ENCODE measurements at places on chromosomes 1 and 21. TPM values are rescaled to one million over a fixed set of nuclear protein-coding genes. Genes with fewer than 3 reads are reported as not detected.
A peak's percentile ranks its signal among the peaks of the same experiment; 100 is the strongest.

DNA sequence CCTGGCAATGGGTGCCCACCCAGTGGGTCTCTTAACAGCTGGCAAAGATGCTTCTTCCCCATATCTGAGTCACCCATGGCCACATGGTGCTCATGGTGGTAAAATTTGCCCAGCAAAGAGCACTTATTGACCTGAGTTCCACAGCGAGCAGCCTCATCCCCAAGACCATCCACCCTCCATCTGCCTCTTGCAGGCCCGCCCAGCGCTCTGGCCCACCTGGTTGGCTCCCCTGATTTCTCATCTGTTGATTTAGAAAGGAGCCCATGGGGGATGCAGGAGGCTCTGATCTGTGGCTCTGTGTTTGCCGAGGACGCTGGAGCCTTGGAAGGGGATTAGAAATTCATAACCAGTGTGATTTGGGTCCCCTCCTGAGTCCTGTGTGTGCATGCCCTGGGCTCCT is 657.5 kb downstream of the PTPRU start:
- no peaks in the 10 kb centered on the region for H3K36me3 ChIP-seq
- DNase-seq, result no peak
- H3K4me3 ChIP-seq, result no peak overlapping the region

DNA sequence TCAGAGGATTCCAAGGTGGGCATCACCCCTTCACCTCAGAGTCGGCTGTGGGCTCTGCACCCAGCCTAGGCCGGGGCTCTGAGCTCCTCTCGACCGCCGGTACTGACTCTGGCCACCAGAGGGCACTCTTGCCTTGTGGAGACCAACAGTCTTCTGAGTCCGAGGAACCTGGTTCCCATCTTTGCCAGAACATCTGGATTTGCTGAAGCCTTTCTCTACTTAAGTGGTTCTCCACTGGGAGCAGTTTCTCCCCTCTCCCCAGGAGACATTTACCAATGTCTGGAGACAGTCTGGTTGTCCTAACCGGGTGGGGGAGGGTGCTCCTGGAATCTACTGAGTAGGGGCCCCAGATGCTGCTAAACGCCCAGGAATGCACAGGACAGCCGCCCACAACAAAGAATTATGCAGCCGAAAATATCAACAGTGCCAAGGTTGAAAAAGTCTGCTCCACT is 9.4 kb downstream of the ETV3L start:
- H3K27me3 ChIP-seq, result no peaks in the 10 kb centered on the region
- no peaks in the 10 kb centered on the region for H3K4me1 ChIP-seq
- DNase-seq, result peak; percentile 55
- no peak overlapping the region for H3K4me3 ChIP-seq
- H3K36me3 ChIP-seq, result no peaks in the 10 kb centered on the region
- H3K27ac ChIP-seq, result no peak overlapping the region

- no peaks in the 10 kb centered on the region for H3K27me3 ChIP-seq
- H3K27ac ChIP-seq, result no peak overlapping the region
- H3K36me3 ChIP-seq, result peaks cover 49% of the 10 kb centered on the region
These were observed 96.0 kb upstream of the GNG4 start for GRCh38 chr1:235745503-235746136.

DNA sequence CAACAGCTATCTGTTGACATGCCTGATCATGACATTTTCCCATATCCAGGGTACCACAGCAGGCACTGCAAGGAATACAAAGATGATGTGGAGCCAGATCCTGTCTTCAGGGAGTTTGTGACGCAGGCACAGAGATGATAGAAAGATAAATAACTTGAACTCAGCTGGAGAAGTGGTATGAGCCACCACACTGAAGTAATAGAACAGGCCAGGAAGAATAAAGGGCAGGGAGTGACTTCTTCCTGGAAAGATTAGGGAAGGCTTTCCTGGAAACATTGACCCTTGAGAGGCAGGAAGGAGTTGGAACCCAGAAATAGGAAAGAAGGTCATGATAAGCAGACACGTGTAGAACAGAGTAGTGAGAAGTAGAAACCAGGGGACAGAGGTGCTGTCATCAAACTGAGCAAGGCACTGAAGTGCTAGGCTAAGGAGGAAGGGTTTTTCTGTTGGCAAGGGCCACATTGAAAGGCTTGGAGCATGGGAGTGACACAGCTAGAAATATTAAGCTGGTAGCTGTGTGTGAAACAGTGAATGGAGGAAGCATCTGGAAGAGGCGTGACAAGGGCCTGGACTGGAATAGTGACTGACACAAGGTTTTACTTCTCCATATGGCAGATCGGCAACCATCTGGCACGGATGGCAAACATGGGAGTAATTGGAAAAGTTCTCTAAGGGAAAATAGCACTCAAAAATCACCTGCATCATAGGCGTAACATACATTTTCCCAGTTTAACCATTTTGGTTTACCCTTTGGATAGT is 68.4 kb downstream of the AK5 start:
- H3K4me1 ChIP-seq, result no peaks in the 10 kb centered on the region
- H3K36me3 ChIP-seq, result no peaks in the 10 kb centered on the region
- H3K27ac ChIP-seq, result no peak overlapping the region
- no peak for DNase-seq
- H3K4me3 ChIP-seq, result no peak overlapping the region
- no peaks in the 10 kb centered on the region for H3K27me3 ChIP-seq

GRCh38 chr1:110062612-110063011 is 7.9 kb downstream of the ALX3 start:
- no peaks in the 10 kb centered on the region for H3K4me1 ChIP-seq
- no peak overlapping the region for H3K4me3 ChIP-seq
- no peaks in the 10 kb centered on the region for H3K36me3 ChIP-seq
- no peak for DNase-seq
- H3K27ac ChIP-seq, result no peak overlapping the region
- no peaks in the 10 kb centered on the region for H3K27me3 ChIP-seq

- no peak overlapping the region for H3K4me3 ChIP-seq
- H3K27me3 ChIP-seq, result no peaks in the 10 kb centered on the region
- no peak overlapping the region for H3K27ac ChIP-seq
- no peak for DNase-seq
- H3K36me3 ChIP-seq, result peaks cover 2% of the 10 kb centered on the region
These were observed 5.4 kb downstream of the THAP3 start for GRCh38 chr1:6630027-6630426.

DNA sequence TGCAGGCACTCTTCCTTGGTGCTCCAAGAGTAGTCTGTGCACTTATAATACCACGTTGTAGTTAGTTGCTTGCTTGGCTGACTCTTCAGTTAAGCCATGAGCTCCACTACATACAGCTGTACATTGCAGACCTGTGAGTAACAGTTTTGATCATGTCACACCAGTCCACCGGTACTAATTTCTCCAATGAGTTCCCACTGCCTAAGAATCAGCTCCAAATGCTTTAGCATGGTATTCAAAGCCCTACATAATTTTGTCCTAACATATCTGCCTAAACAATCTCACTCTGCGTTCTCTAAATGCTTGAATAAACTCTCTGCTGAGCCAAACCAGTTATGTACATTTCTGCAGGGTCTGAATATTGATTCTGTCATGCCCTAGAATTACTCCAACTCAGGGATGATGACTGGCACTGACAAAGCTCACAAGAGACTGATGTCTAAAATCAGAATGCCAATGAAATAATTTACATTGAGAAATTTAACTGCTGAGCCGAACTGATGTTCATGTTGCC is 200.7 kb downstream of the LHX8 start:
- H3K27ac ChIP-seq, result no peak overlapping the region
- no peak for DNase-seq
- no peaks in the 10 kb centered on the region for H3K36me3 ChIP-seq
- H3K4me1 ChIP-seq, result no peaks in the 10 kb centered on the region
- H3K4me3 ChIP-seq, result no peak overlapping the region

DNA sequence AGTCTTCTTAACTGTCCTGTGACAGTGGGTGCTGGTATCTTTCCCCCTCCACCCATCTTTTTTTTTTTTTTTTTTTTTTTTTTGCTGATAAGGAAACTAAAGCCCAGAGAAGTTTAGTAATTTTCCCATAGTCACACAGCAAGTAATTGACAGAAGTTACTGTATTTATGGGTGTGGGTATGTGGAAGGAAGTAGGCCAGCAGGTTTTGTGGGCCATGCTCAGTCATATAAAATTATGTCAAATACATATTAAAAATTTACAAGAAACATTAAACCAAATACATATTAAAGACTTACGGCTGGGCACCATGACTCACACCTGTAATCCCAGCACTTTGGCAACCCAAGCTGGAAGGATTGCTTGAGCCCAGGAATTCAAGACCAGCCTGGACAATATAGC is 51.5 kb downstream of the KAZN start:
- no peak for DNase-seq
- H3K4me1 ChIP-seq, result no peaks in the 10 kb centered on the region
- no peak overlapping the region for H3K27ac ChIP-seq
- no peaks in the 10 kb centered on the region for H3K36me3 ChIP-seq

GRCh38 chr1:18657506-18658201 is 27.0 kb downstream of the PAX7 start:
- H3K4me3 ChIP-seq, result no peak overlapping the region
- no peaks in the 10 kb centered on the region for H3K36me3 ChIP-seq
- H3K4me1 ChIP-seq, result no peaks in the 10 kb centered on the region
- DNase-seq, result no peak
- H3K27ac ChIP-seq, result no peak overlapping the region

DNA sequence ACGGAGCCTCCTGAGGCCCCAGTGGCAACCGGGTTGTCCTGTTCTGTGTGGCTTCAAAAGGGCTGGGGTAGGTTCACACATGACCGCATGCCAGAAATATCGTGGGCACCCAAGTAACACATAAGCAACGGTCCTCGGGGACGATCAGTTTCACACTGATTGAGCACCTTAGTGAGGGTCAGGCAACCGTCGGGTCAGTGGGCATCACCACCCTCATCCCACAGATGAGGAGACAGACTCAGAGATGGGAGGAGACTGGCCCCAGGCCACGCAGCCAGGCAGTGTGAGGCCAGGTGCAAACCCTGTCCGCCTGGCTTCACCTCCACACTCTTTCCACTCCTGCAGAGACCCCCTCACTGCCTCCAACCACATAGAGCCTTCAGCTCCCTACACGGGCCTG is 309.8 kb downstream of the MATN1 start:
- no peak overlapping the region for H3K27ac ChIP-seq
- no peak overlapping the region for H3K4me3 ChIP-seq
- H3K4me1 ChIP-seq, result no peaks in the 10 kb centered on the region

DNA sequence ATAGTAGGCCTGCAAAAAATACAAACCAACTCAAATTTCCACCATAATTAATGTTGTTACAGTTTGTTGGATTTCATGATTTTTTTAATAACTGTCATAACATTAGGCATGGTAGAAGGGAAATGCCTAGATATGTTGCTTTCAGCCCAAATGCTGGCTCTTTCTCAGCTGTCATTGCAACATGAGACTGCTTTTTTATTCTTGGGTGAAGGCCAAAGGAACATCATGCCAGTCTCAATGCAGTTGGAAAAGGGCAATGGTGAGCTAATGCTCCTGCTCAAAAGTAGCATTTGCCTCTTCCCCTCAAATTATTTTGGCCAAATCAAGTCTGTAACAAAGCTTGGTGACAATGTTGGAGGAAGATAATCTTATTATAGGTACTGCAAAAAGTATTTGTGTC is 877.7 kb upstream of the PRMT6 start:
- H3K27me3 ChIP-seq, result no peaks in the 10 kb centered on the region
- no peak overlapping the region for H3K27ac ChIP-seq
- DNase-seq, result no peak

DNA sequence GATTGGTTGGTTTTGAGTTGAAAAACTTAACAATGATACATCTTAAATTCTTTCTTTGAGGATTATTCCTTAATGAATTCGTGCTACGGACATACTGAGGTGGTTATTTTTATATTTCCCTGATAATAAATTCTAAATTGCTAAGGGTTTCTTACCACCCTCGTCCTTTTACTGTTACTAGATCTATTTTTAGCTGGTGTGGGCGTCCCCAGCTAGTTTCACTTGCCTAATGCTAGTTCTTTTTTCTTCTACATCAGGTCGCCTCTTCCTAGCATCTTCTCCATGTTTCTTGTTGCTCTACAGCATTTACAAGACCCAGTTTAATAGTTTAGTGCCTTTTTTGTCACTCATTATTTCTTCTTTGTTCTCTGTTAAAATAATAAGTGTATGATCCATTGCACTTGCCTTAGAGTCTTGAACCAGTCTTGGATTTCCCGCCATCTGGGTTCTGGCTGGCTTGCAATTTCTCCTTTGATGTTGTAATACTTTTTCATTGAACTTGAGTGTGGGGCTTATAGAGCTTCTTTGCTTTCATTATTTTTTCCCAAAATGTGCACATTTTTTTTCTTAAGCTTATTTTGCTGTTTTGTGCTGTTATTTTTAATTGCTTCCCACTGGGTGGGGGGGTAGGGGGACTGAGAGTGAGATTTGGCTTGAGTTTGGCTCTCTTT is 677 bp upstream of the HSD11B1 start:
- no peak overlapping the region for H3K4me3 ChIP-seq
- H3K27ac ChIP-seq, result no peak overlapping the region
- no peaks in the 10 kb centered on the region for H3K36me3 ChIP-seq
- no peaks in the 10 kb centered on the region for H3K27me3 ChIP-seq
- DNase-seq, result no peak
- H3K4me1 ChIP-seq, result no peaks in the 10 kb centered on the region

GRCh38 chr1:160834945-160835565 is 27.6 kb downstream of the CD244 start:
- no peak for DNase-seq
- peaks cover 12% of the 10 kb centered on the region for H3K27me3 ChIP-seq
- no peak overlapping the region for H3K27ac ChIP-seq
- H3K4me3 ChIP-seq, result no peak overlapping the region

DNA sequence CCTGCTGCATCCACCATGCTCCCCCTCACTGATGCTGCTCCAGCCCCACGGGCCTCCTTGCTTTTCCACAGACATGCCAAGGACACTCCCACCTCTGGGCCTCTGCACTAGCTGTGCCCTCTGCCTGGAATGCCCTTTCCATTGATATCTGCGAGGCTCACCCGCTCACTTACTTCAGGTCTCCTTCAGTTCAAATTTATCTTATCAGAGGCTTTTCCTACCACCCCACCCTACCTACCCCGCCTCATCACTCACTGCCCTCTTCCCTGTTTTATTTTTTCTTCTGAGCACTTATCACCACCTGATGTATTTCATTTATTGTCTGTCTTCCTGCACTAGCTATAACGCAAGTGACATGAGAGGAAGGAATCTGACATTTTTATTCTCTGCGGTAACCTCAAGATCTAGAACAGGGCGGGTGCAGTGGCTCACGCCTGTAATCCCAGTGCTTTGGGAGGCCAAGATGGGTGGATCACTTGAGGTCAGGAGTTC is 7.0 kb downstream of the HSPG2 start:
- no peaks in the 10 kb centered on the region for H3K27me3 ChIP-seq
- H3K36me3 ChIP-seq, result no peaks in the 10 kb centered on the region
- no peak for DNase-seq
- H3K4me1 ChIP-seq, result peaks cover 70% of the 10 kb centered on the region
- no peak overlapping the region for H3K4me3 ChIP-seq

GRCh38 chr1:161019751-161020495 is 1.0 kb downstream of the F11R start:
- no peak for DNase-seq
- H3K4me3 ChIP-seq, result peak overlapping the region; percentile 97
- H3K27me3 ChIP-seq, result no peaks in the 10 kb centered on the region
- peaks cover 3% of the 10 kb centered on the region for H3K36me3 ChIP-seq
- H3K27ac ChIP-seq, result peak overlapping the region; percentile 67

CD55 gene
- total RNA-seq, result 12.1 TPM

LRRC7 gene
- not detected for total RNA-seq

BARHL2 gene
- total RNA-seq, result not detected

HSD11B1 gene
- total RNA-seq, result not detected

KRTCAP2 gene
- 155 TPM for total RNA-seq

OR6K3 gene
- not detected for total RNA-seq

ERO1B gene
- total RNA-seq, result 19.9 TPM

PTPN14 gene
- total RNA-seq, result 209 TPM

FAM151A gene
- not detected for total RNA-seq

All from Panc1 (cell line).